ENCODE measurements at places on chromosomes 12 and 14.
A peak's percentile ranks its signal among the peaks of the same experiment; 100 is the strongest.

- DNase-seq, result no peak
These were observed 124.5 kb downstream of the CALM1 start for GRCh38 chr14:90521084-90521929.

GRCh38 chr12:57718641-57719528, 19.7 kb downstream of the AGAP2 start:
- DNase-seq, result no peak

DNA sequence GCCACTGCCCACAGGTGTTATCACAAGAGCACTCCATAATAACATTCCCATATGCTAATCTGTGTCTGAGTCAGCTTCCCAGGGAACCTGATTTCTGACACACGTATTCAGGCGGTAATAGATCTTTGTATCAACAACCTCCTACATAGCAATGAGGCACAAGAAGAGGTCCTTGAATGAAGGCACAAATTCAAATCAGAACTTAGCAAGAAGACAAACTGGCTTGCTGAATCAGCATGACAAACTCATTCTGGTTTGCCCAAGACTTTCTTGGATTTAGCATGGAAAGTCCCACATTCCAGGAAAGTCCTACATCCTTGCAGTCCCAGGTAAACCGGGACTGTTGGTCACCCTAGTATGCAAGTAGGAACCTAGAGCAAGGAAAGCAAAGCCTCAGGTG, 33.9 kb upstream of the RNU6-7 start:
- DNase-seq, result no peak

DNA sequence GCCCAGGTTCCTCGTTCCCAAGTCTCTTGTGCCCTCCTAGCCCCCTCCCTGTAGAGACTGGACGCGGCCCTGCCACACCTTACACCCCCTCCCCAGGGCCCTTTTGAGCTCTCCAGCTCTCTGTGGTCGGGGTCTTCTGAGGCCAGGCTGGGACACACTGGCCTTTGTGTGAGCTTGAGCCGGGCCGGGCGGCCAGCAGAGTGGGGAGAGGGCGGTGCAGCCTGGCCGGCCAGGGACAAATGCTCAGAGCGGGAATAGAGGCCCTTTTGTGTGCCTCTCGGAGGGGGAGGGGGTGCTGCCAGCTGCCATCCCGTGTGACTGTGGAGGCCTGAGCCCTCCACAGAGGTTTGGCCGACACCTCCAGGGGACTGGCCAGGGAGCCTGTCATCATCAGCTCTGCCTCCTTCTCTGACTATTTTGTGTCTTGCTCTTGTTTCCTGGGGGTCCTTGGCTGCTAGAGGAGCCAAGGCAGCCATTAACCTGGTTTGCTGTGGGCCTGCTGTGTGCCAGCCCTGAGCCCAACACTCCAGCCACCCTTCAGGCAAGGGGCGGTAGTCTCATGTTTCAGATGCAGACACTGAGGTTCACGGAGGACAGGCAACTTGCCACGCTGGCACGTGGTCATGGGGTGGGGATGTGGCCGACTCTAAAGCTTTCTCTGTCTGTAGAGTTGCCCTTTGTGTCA, 13.6 kb downstream of the FAM222A start:
- no peak for DNase-seq

DNA sequence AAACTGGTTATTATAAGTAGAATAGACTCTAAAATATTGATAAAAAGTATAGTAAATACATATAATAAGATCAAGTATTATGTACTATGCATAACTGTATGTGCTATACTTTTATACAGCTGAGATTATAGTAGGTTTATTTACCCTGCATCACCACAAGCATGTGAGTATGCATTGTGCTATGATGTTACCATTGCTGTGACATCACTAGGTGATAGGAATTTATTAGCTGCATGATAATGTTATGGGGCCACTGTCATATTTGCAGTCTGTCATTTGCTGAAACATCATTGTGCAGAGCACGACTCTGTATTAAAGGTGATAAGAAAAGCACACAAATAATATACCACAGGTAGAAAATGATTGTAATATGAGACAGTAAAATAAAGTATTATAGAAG, 385.6 kb downstream of the ZFP36L1 start:
- DNase-seq, result no peak

DNA sequence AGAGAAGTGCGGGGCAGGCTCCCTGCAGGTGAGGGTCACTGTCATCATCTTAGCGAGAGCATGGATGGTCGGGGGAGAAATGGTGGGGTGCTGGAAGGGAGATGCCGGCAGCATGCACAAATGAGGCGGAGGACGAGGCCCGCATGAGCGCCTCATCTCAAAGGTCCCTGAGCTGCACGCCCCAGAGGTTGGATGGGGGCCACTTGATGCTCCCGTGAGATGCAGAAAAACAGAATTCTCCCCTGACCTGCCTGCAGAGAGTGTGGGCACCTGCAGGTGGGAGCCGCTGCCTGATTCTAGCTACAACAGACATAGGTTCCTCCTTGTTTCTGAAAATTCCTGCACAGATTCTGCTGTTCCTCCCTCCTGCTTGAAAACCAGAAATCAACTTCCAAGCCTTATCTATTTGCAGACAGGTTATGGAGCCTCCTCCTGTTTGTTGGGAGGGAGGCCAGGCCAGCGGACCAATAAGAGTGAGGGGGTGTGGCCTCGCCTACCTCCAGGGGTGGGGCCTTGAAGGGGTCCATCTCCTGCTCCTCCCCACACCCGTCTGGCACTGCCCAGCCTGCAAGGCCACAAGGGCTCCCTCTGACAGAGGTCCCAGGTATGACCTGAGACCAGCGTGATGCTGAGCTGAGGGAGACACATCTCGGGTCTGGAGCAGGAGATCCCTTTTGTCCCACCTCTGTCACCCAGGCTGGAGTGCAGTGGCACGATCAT, 67.2 kb downstream of the KDM2B start:
- DNase-seq, result peak; percentile 16

GRCh38 chr14:104319491-104320241, 181.3 kb downstream of the KIF26A start:
- no peak for DNase-seq

DNA sequence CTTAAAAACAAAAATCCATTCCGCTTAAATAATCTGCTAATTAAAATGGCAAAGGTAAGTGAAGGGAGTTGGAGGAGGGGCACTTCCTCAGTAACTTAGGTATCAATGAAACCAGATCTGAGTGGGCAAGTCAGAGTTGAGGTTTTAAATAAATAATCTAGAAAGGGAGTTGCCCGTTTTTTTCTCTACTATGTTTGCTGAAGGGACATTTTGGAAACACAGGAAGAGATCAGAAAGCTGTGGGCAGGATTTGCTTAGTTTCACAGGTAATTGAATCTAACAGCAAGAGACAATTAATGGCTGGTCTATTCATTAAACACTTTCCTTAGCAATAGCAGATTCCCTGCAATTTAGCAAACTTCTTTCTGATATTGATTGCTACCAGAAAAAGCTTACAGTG, 186.0 kb upstream of the ABCD2 start:
- no peak for DNase-seq
